ENCODE measurements at places on chromosomes 11 and 22.

- no peak for DNase-seq
These were observed 12.5 kb downstream of the CHID1 start for GRCh38 chr11:898143-898511.

GRCh38 chr22:48185071-48186055 lies 1422.9 kb downstream of the TBC1D22A start:
- DNase-seq, result no peak

GRCh38 chr11:20561915-20562314 lies 37.5 kb upstream of the SLC6A5 start:
- DNase-seq, result no peak

- DNase-seq, result peak; percentile 3
These were observed 256.9 kb downstream of the CADM1 start for GRCh38 chr11:115247361-115247760.
